ENCODE measurements at places on chromosomes 4 and X. TPM values are rescaled to one million over a fixed set of nuclear protein-coding genes. Genes with fewer than 3 reads are reported as not detected.

DNA sequence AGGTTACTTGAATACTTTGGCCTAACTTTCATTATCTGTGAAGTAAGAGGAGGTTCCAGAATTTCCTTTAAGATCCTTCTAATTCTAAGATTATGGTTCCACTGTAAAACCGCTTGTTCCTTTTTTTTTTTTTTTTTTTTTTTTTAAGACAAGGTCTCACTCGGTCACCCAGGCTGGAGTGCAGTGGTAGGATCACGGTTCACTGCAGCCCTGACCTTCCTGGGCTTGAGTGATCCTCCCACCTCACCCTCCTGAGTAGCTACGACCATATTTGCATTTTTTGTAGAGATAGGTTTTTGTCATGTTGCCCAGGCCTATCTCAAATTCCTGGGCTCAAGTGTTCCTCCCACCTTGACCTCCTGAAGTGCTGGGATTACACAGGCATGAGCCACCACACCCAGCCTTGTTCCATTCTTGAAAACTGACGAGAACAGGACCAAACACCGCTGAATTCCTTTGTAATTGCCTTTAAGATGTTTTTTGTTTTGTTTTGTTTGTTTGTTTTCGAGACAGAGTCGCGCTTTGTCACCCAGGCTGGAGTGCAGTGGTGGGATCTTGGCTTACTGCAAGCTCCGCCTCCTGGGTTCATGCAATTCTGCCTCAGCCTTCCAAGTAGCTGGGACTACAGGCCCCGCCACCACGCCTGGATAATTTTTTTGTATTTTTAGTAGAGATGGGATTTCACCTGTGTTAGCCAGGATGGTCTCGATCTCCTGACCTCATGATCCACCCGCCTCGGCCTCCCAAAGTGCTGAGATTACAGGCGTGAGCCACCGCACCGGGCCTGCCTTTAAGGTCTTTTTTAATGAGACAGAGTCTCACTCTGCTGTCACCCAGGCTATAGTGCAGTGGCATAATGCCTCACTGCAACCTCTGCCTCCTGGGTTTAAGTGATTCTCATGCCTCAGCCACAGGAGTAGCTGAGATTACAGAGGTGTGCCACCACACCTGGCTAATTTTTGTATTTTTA is 6.8 kb downstream of the PDS5A start:
- no peak for DNase-seq
- H3K27ac ChIP-seq = peak overlapping the region; percentile 93
- H3K4me3 ChIP-seq = peak overlapping the region; percentile 54
- H3K4me1 ChIP-seq = peaks cover 50% of the 10 kb centered on the region
- H3K27me3 ChIP-seq = no peaks in the 10 kb centered on the region
- peaks cover 28% of the 10 kb centered on the region for H3K36me3 ChIP-seq

DNA sequence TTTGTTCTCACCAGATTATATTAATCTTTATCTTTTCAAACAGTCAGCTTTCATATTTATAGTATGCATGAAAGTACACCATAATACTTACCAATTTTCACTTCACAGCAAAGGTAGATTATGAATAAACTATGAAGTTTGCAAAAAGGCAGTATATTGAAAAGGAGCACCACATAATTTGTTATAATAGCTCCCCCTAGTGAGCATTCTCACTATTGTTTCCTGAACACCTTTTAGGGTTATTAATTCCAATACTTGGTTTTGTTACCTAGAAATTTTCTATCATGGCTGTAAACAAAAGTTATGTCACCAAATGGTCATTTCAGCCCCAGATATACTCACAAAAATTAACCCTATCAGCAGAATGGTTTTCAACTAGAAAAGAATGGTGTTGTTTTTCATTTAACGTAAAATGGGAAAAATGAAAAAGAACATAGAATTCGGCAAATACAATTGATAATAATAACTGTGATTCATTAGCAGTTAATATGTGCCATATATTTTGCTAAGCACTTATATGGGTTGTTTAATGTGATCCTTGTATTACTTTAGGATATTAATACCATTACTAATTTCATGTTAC is 30.2 kb upstream of the NKX6-1 start:
- H3K4me1 ChIP-seq = peaks cover 4% of the 10 kb centered on the region
- H3K27ac ChIP-seq = no peak overlapping the region
- H3K4me3 ChIP-seq = no peak overlapping the region
- no peak for DNase-seq
- no peaks in the 10 kb centered on the region for H3K36me3 ChIP-seq
- H3K27me3 ChIP-seq = peaks cover 43% of the 10 kb centered on the region

- no peak overlapping the region for H3K4me3 ChIP-seq
- H3K36me3 ChIP-seq = peaks cover 6% of the 10 kb centered on the region
- peaks cover 39% of the 10 kb centered on the region for H3K4me1 ChIP-seq
- no peak for DNase-seq
- H3K27ac ChIP-seq = no peak overlapping the region
- H3K27me3 ChIP-seq = no peaks in the 10 kb centered on the region
These were observed 55.8 kb downstream of the LRP2BP start for GRCh38 chr4:185339941-185340340.

- no peak overlapping the region for H3K4me3 ChIP-seq
- no peaks in the 10 kb centered on the region for H3K4me1 ChIP-seq
- no peaks in the 10 kb centered on the region for H3K36me3 ChIP-seq
- DNase-seq = no peak
- no peak overlapping the region for H3K27ac ChIP-seq
These were observed 46.8 kb upstream of the NDST3 start for GRCh38 chr4:117987464-117987863.

GRCh38 chr4:183636503-183636902 is 22.5 kb downstream of the RWDD4 start:
- H3K36me3 ChIP-seq = no peaks in the 10 kb centered on the region
- DNase-seq = no peak
- no peak overlapping the region for H3K27ac ChIP-seq
- H3K4me1 ChIP-seq = peaks cover 22% of the 10 kb centered on the region

- no peak overlapping the region for H3K27ac ChIP-seq
- H3K4me3 ChIP-seq = no peak overlapping the region
- H3K36me3 ChIP-seq = peaks cover under 1% of the 10 kb centered on the region
- no peak for DNase-seq
- no peaks in the 10 kb centered on the region for H3K4me1 ChIP-seq
These were observed 175.8 kb downstream of the COMMD8 start for GRCh38 chr4:47287735-47288134.

Gene NONO
- total RNA-seq = 539 TPM

DNA sequence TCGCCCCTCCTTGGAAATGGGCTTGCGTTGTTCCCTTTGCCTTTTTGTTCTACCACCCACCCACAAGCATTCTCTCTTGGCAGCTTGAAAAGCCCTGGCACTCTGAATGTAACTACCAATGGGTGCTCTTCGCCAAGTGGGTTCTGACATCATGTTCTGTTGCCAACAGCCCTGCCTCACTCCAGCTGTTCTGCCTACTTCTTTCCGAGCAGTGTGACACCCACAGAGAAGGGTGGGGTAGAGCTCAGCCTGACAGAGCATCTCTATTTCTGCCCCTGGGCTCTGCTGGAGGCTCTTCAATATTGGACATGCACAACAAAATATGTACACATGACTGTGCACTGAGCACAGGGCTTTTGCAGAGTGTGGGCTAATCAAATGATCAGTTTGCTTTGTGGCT is 15.6 kb upstream of the EXOSC9 start:
- H3K36me3 ChIP-seq = no peaks in the 10 kb centered on the region
- H3K4me3 ChIP-seq = no peak overlapping the region
- no peak for DNase-seq
- H3K27ac ChIP-seq = no peak overlapping the region

GRCh38 chr4:16442296-16442695 is 216.0 kb upstream of the TAPT1 start:
- no peaks in the 10 kb centered on the region for H3K36me3 ChIP-seq
- no peak overlapping the region for H3K27ac ChIP-seq
- no peaks in the 10 kb centered on the region for H3K27me3 ChIP-seq
- no peak for DNase-seq

- no peak for DNase-seq
- no peaks in the 10 kb centered on the region for H3K4me1 ChIP-seq
- no peak overlapping the region for H3K27ac ChIP-seq
- H3K27me3 ChIP-seq = no peaks in the 10 kb centered on the region
- no peaks in the 10 kb centered on the region for H3K36me3 ChIP-seq
These were observed 15.0 kb upstream of the MTNR1A start for GRCh38 chr4:186570193-186570996.

Gene TREX2
- total RNA-seq = 2.8 TPM

DNA sequence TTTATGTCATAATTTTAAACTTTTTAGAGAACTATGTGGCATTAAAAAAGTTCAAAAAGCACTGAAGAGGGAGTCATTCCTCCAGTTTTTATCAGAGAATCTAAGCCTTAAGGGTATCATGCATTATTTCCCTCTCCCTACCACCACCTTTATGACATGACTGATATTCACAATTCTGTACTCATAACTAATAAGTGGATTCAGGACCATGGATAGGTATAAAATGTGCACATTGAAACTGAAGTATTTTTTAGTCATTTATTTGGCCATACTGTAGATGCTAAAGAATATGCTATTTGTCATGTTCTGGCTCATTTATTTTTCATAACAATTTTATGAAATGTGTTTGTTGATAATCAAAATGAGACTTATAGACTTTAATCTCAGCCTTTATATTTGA is 897.5 kb upstream of the AGA start:
- no peaks in the 10 kb centered on the region for H3K36me3 ChIP-seq
- no peak overlapping the region for H3K4me3 ChIP-seq
- DNase-seq = no peak
- no peaks in the 10 kb centered on the region for H3K27me3 ChIP-seq

Gene CCNA2
- total RNA-seq = 74.8 TPM

GRCh38 chr4:77104791-77105540 is 29.2 kb upstream of the CCNI start:
- H3K27ac ChIP-seq = no peak overlapping the region
- H3K4me1 ChIP-seq = peaks cover 8% of the 10 kb centered on the region
- no peaks in the 10 kb centered on the region for H3K27me3 ChIP-seq
- no peak for DNase-seq
- H3K4me3 ChIP-seq = no peak overlapping the region

Gene CFP
- total RNA-seq = 6.4 TPM

Gene PPEF1
- 0.97 TPM for total RNA-seq

DNA sequence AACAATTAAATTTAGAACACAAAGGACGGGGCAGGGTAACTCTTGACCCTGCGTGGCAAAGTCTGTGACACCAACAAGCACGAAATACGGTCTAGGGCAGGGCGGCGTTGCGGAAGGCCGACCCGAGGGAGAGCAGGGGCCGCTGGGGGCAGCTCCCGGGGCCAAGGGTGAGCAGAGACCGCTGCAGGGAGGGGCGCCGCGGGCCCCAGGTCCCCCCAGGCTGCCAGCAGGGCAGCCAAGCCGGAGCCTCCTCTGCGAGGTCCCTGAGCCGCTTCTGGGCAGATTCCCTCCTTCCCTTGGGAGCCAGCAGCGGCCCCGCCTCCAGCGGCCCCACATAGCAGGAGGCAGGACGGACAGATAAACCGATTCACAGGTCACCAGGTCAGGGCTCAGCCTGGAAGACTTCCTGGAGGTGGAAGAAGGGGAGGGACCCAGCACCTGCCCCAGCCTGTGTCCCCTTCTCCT is 90.2 kb downstream of the FAM53A start:
- no peak overlapping the region for H3K4me3 ChIP-seq
- H3K27me3 ChIP-seq = no peaks in the 10 kb centered on the region
- H3K4me1 ChIP-seq = no peaks in the 10 kb centered on the region
- H3K36me3 ChIP-seq = peaks cover 4% of the 10 kb centered on the region
- no peak for DNase-seq

Gene CENPC
- 42.8 TPM for total RNA-seq

DNA sequence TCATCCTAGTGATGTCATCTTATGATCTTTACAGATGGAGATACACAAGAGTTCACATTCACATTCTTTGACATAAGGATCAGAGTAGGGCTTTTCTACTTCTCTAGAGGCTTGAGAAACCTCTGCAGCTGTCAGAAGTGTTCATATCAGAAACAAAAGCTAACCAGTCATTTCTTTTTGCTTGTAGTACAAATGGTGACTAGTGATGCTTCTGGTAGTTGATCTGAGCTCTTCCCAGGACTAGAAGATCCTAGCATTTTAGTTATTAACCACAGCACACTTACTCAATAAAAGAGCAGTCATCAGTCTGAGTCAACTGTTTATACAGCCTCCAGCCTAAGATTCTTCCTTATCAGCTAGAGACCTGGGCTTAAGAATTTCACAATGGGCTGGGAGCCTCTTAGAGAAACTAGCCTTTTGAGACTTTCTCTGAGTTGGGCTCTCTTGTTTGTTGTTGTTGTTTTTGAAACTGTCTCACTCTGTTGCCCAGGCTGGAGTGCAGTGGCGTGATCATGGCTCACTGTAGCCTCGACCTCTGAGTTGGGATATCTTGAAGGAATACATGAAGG is 84.1 kb downstream of the TMEM164 start:
- H3K27me3 ChIP-seq = peaks cover 9% of the 10 kb centered on the region
- no peak for DNase-seq
- H3K27ac ChIP-seq = no peak overlapping the region
- no peaks in the 10 kb centered on the region for H3K36me3 ChIP-seq
- peak overlapping the region; percentile 23 for H3K4me3 ChIP-seq

GRCh38 chr4:151649479-151649878 is 111.3 kb downstream of the GATB start:
- no peaks in the 10 kb centered on the region for H3K36me3 ChIP-seq
- H3K4me3 ChIP-seq = no peak overlapping the region
- H3K4me1 ChIP-seq = peaks cover 4% of the 10 kb centered on the region
- no peaks in the 10 kb centered on the region for H3K27me3 ChIP-seq
- no peak for DNase-seq
- H3K27ac ChIP-seq = no peak overlapping the region

DNA sequence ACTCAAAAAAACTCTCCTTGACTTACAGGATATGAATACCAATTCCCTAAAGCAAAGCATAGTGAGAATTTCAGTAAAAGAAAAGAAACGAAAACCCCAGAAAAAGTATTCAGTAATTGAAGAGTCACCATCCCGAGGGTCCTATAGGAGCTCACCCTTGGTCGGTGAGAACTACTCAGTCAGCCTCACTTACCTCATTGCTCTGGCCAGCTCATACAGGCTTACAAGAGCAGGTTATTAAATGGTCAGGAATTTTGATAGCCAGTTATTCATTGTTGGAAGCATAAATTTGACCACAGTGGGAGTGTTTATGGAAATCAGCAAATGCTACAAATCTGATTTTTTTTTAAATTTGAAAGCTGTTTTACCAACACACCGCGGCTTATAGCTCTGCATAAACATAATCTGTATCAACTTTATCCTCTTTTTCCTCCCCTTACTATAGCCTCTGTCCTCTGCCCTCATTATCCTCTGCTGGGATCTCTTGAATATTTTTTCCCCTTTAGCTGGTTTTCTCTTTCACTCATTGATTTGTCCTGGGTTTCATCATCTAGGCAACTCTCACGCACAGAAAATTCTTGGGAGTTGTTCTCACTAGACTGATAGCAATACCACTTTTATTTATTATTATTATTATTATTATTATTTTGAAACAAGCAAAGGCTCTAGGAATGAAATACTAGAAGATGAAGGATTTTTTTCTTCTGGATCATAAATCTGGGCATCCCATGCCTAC is 11.0 kb upstream of the CXCL2 start:
- DNase-seq = no peak
- H3K4me3 ChIP-seq = no peak overlapping the region
- no peaks in the 10 kb centered on the region for H3K4me1 ChIP-seq
- H3K27ac ChIP-seq = no peak overlapping the region
- peaks cover 6% of the 10 kb centered on the region for H3K27me3 ChIP-seq

Gene MAP3K15
- 0.83 TPM for total RNA-seq

GRCh38 chr4:142777045-142777743 is 68.9 kb downstream of the INPP4B start:
- no peak overlapping the region for H3K27ac ChIP-seq
- H3K27me3 ChIP-seq = no peaks in the 10 kb centered on the region
- H3K4me1 ChIP-seq = peaks cover 17% of the 10 kb centered on the region
